Tibial nerve (tissue), 4 donors: ENCODE measurements at places on chromosomes 2 and 18.

DNA sequence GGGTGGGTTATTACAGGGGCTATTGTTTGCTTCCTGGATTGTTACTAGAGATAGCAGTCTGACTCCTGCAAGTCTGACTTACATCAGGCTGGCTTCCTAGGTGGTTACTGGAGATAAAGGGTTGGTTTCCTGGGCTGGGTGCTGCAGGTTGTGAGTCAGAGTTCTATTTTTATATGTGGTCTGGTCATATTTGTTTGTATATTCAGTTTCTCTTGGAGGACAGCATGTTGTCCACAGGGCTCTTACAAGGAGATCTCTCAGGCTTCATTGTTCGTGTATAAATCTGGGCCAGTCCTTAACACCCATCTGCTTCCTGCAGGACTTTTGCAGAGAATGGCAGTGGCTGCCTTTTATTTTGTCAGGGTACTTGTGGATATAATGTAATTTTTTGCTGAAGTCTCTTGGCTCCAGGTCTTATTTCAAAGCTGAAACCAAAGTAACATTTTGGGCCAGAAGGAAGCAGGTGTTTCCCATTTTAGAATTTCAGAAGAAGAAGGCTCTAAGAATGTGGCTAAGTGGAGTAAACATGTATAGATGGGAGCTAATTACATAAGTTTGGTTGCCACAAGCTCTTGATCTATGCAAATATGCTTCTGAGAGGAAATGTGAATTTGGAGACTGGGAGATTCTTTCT, 65.9 kb upstream of the SLC16A14 start:
- DNase-seq, result no peak

- no peak for DNase-seq
Measured at GRCh38 chr2:25303633-25304236, 38.0 kb downstream of the DNMT3A start.

DNA sequence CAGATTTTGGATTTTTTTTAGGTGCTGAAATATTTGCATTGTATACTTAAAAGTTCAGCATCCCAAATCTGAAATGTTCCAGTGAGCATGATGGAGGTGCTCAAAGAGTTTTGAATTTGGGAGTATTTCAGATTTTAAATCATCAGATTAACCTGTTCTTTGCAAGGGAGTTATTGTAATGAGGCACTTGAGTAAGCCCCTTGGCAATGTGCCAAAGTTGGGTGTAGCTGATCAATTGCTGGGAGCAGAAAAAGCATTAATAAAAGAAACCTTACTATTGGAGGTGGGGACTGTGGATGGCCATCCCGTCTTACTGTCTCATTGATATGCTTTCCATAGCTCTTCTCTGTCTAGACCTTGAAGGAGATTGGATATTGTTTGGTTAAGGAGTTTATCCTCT, 28.3 kb downstream of the MALT1 start:
- DNase-seq, result no peak

DNA sequence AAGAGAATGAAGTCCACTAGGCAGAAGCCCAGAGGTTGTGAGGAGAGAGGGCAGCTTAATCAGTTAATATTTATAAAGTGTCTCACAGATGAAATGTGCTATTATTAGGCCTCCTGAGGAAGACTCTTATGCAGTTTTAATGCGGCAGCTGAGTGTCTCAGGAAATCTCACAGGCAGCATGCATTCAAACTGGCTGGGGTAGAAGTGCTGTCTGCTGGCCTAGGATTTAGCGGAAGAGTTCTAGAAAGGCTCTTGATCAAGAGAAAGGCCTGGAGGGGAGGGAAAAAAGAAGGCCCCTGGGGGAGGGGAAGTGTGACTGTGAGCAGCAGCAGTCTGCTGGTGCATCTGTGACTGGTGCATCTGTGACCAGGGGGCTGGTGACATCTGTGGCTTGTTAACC, 133.0 kb downstream of the FSHR start:
- no peak for DNase-seq

GRCh38 chr2:7899923-7900322, 781.9 kb upstream of the ID2 start:
- DNase-seq, result no peak

DNA sequence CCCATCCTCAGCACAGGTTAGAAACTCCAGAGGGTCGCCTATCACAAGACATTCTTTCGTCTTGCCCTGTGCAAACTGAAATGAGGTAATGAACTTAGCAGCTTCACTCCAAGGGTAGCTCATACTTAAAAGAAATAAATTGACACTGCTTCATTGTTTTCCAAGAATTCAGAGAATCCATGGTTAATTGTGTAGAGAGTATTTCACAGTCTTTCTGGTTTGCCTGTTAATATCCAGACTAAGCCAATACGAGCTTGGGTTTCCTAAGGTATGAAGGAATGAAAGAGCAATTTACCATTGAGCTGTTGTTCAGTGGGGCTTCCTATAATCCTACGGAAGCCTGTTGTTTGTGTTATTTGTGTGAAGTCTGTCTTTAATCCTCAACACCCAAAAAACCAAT, 58.7 kb downstream of the FAM124B start:
- DNase-seq, result no peak

DNA sequence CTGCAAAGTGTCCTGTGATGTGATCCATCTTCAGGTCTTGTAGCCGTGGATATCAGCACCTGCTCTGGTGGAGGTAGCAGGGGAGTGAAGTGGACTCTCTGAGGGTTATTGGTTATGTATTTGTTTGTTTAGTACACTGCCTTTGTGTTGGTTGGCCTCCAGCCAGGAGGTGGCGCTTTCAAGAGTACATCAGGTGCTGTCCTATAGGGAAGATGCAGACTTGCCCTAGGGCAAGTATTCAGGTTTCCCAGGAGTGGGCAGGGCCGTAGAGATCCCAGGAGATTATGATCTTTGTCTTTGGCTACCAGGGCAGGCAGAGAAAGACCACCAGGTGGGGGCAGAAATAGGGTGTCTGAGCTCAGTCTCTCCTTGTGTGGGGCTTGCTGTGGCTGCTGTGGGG, 411.8 kb downstream of the SOX11 start:
- DNase-seq, result no peak

DNA sequence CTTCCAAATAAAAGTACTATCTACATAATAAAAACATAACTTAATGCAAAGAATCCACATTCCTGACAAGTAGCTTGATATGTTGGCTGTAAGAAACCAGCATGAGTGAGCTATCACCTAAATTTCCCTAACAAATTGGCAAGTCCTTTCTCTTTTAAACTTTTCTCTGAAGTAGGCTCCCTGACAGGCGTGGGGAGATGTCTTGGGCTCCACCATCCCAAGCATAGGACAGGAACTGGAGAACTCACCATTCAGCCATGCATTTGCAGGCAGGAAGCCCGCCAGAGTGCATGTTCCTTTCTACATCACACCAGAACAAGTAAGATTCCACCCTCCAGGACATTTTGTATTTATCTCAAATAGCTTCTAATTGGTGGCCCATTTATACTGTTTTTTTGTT, 921.9 kb upstream of the CELF4 start:
- DNase-seq, result no peak

DNA sequence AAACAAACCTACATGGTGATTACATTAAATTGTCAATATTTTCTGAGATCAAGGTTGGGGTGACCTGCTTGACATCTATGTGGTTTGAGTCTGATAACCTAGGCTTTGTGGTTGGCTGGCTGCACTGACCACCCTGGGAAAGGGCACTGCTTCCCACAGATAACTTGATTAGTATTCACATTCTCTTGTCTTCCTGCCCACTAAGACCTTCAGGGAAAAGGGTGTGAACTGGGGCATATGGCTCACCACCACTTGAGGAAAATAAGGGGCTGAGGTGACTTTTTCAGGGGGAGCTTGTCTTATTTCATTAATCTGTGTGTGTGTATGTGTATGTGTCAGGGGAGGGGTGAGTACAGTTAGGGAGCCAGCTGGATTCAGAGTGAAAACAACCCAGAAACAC, 1.5 kb downstream of the SMYD1 start:
- DNase-seq, result no peak

GRCh38 chr2:102331311-102331980, 20.1 kb downstream of the IL1RL1 start:
- DNase-seq, result no peak

DNA sequence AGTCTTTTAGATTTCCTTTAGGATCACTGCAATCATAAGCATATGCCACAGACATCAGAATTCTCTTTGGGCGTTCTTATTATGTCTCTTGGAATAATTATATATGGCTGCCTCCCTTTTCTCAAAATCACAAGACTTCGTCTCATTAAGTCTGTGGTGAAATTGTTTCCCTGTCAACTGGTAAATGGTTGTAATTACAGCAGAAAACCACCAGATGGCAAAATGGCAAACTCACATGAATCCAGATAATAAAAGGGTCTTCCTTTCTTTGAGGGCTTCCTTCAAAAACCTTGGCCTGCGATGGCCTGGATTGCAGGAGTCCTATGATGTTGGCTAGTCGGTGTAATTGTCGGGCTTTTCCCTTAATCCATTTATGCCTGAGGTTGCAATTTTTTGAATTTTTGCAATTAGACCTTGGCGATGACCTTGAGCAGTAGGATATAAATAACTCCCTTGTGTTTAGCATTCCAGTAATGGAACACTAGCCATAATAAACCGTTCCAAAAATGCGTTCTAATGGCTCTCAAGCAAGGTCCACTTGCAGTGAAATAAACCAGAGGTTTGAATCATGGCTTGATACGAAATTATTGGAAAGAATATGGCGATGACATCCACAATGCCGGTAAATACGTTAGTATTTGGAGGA, 656.4 kb downstream of the MBD2 start:
- no peak for DNase-seq

DNA sequence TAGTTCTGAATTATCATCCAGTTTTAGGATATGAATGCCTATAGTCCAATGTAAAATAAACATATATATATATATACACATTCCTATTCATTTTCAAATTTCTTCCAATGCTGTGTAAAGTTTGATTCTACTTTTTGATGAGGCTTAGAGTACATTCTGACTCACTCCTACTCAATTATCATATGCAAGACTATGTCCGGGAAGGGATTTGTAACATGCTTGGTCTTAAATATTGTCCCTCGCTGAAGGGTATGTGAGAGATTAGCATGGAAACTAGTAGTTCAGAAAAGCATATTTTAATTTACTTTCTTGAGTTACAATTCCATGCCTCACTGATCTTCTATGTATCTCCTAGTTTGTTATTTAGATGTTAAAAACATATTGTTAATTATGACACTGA, 377.7 kb upstream of the MAP2 start:
- no peak for DNase-seq

- DNase-seq, result no peak
Measured at GRCh38 chr2:96762529-96763311, 2.0 kb downstream of the CNNM4 start.

- no peak for DNase-seq
Measured at GRCh38 chr2:142858961-142859360, 18.5 kb upstream of the KYNU start.

DNA sequence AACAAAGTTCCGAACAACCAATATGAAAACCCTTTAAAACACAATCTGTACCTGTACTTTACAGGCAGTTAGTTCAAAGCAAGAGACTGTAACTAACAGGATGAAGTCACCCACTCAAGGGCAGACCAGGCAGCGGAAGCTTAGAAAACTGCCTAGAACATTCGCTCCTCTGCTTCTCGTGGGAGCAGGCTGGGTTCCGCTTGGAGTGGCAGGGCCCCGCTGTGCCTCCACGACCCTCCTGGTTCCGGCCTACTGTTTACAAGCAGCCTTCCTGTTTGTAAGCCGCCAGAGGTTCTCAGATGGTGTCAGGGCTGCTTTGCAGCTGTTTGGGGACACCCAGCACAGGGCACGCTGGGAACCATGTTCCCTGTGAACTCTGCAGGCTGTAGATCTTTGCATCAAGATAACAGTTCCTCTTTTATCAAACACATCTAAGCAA, 31.3 kb downstream of the CIB4 start:
- no peak for DNase-seq

- no peak for DNase-seq
Measured at GRCh38 chr2:212549941-212550340, 11.3 kb upstream of the ERBB4 start.

GRCh38 chr2:101179982-101180381, 28.8 kb upstream of the TBC1D8 start:
- DNase-seq, result no peak

GRCh38 chr2:63849381-63850203, 7.9 kb downstream of the UGP2 start:
- DNase-seq, result no peak

DNA sequence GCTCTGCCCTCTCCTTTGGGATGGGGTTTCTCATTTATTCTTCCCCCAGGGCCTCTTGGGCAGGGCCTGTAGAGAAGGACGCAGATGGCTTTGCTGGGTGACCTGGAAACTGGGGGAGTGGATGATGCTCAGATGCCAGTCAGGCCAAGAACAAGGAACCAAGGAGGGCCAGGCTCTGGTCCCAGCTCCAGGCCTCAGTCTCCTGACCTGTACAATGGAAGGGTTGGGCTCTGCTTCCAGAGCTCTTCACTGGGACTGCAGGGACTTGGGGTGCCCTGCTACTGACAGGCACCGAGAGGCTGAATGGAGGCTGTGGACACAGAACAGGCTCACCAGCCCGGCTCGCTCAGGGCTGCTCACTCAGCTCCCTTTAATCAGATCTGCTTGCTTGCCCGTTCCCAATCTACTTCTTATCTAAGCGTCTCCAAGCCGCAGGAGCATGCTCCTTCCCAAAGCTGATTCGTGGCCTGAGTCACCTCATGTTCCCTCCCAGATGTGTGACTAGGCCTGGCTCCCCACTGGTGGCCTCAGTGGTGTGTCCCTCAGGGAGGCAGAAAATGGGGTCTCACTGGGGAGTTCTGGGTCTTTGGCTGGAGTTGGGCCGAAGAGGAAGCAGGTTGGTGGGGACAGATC, 82.6 kb upstream of the ODC1 start:
- DNase-seq, result no peak

- no peak for DNase-seq
Measured at GRCh38 chr2:7686016-7686385, 768.8 kb downstream of the RNF144A start.

GRCh38 chr18:74976331-74976909, 232.5 kb downstream of the PTGR3 start:
- DNase-seq, result no peak
